Psoas muscle (tissue), 8 donors: ENCODE measurements at places on chromosomes 3 and 15. TPM values are rescaled to one million over a fixed set of nuclear protein-coding genes. Genes with fewer than 3 reads are reported as not detected.

The DRD3 gene
- total RNA-seq = not detected

The COL8A1 gene
- 11.3 TPM for total RNA-seq

DNA sequence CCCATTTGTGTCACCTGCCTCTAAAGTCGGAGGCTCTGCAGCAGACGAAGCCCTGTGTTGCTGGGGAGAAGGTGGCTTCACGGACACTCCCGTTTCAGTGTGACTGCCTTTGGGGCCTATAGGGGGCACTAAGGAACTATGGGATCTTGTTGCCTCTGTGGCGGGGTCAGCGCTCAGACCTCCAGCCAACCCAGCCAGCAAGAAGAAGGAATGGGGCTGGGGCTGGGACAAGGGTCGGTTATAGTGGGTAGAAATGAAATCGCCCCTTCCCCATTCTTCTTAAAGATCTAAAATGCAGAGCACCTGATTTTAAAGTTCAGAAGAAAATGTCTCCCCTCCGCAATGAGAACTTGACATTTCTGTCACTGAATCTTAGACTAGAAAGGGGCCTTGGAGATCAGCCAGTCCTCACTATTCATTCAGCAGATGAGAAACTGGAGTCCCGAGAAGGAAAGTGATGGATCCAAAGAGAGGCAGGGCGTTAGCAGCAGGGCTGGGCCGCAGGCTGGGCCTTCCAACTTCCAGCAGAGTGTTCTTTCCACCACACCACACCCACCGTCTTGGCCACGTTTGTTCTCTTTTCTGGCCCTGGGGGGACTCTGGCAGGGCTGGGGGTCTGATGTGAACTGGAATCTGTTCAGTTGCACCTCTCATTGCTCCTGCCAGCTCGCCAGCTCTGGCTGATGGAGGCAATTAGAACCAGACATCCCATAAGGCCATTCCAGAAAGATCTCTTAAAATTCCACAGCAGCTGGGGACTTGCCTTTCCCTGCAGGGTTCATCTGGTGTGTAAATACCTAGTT, 195.4 kb downstream of the OPA1 start:
- H3K4me1 ChIP-seq = no peaks in the 10 kb centered on the region
- H3K27ac ChIP-seq = no peak overlapping the region
- DNase-seq = peak; percentile 75
- H3K36me3 ChIP-seq = no peaks in the 10 kb centered on the region
- H3K4me3 ChIP-seq = no peak overlapping the region
- no peaks in the 10 kb centered on the region for H3K27me3 ChIP-seq

DNA sequence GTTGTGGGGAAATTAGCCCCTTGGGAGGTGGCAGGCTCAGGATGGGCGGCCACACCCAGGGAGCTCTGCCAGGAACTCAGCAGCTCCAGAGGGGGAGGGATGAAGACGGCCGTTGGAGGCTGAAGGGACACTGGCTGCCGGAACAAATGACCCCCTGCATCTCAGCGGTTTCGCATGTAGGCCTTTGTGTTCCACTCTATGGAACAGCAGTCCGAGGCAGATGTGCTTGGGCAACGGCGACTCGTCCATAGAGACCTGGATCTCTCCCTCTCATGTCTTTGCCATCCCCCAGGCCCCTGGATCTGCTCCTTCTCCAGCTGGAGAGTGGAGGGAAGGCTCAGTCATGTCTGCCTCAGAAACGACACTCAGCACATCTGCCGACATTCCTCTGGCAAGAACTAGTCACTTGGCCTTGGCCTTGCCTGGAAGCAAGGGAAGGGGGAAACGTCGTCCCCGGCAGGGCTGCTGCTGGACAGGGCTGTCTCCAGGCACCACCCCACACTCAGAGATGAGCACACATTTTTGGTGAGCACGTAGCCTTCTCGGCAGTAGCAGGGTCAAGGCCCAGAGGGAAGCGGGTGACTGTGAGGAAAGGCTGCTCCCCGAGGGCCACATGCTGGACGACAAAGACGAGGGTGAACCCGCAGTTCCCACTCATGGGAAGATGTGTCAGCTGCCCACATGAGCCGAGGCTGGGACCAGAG, 83.8 kb downstream of the ASB7 start:
- no peaks in the 10 kb centered on the region for H3K27me3 ChIP-seq
- no peaks in the 10 kb centered on the region for H3K36me3 ChIP-seq
- H3K27ac ChIP-seq = peak overlapping the region; percentile 55
- H3K4me3 ChIP-seq = no peak overlapping the region

DNA sequence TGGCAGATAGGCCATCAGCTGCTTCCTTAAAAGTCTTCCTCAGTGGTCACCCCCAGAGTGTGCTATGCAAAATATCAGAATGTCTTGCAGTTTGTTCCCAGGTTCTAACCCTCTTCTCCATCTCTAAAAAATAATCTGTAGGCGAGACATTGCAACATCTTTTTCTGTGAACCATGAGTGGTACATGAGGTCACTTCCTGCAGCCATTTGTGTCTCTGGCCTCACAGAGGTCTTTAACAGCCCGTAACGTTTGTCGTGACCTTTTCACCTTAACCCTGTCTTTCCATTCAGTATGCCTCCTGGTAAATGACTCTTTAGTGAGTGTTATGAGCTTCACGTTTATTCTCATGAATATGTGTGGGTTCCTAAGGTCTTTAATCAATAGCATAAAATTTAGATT, 145.4 kb downstream of the KLHL25 start:
- H3K27ac ChIP-seq = peak overlapping the region; percentile 58
- H3K4me1 ChIP-seq = peaks cover 25% of the 10 kb centered on the region
- DNase-seq = no peak
- H3K4me3 ChIP-seq = no peak overlapping the region
- H3K36me3 ChIP-seq = peaks cover 32% of the 10 kb centered on the region

DNA sequence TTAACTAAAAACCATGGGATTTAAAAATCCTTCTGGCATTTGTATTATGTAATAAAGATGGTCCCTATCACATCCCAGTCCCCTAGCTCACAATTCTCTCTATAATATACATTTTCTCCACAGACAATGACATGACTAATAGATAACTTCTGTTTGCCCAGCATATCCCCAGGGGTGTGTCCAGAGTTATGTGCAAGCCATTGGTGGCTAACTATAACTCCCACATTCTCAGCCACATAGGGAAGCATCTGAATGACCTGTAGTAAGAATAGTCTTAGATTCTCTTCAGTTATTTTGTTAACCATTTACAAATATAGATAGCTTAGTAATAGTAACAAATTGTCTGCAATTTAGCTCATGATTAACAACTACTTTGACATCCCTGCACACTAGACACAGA, 52.2 kb upstream of the RBSN start:
- H3K4me1 ChIP-seq = no peaks in the 10 kb centered on the region
- DNase-seq = no peak
- H3K4me3 ChIP-seq = no peak overlapping the region
- H3K27me3 ChIP-seq = no peaks in the 10 kb centered on the region
- H3K36me3 ChIP-seq = no peaks in the 10 kb centered on the region
- no peak overlapping the region for H3K27ac ChIP-seq
